Natural killer cell (primary cell): ENCODE measurements at places on chromosomes 12 and 14. TPM values are rescaled to one million over a fixed set of nuclear protein-coding genes. Genes with fewer than 3 reads are reported as not detected.

Gene REP15
- total RNA-seq, result not detected

Gene C12orf50
- not detected for total RNA-seq

DNA sequence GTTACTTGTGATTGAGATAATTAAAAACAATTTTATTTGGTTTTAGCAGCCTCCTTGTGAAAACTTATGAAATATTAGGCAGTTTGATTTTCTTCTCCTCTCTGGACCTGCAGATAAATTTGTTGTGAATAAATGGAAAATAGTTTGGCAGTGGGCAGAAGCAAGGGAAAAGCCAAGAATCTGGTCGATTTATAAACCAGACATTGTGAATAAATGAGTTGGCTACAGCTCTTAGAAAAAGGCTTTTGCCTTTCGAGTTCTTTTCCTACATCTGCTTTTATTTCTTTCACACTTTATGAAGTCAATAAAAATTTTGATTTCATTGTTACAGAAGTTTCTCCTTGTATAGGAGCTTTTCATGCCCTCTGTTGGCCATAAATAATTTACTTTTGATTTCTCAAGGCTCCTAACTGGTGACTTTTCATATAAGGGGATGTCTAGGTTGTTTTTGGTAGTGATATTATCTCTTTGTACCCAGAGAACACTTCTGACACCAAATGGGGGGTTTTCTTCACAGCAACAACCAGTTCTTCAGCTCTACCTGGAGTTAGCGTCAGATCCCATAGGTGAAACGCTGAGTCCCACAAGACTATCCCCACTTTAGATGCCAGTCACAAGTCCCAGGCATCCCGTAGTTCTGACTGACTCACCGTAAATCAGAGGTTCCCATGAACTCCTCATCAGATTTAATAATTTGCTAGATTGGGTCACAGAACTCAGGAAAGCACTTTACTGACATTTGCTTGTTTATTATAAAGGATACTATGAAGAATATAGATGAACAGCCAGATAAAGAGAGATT lies 136.5 kb upstream of the DNM1L start:
- H3K4me1 ChIP-seq, result peaks cover 4% of the 10 kb centered on the region
- DNase-seq, result no peak
- no peaks in the 10 kb centered on the region for H3K27me3 ChIP-seq
- H3K4me3 ChIP-seq, result no peak overlapping the region
- H3K36me3 ChIP-seq, result no peaks in the 10 kb centered on the region

- H3K36me3 ChIP-seq, result no peaks in the 10 kb centered on the region
- no peaks in the 10 kb centered on the region for H3K4me1 ChIP-seq
- DNase-seq, result no peak
- no peaks in the 10 kb centered on the region for H3K27me3 ChIP-seq
These were observed 450.2 kb upstream of the MDGA2 start for GRCh38 chr14:48125654-48126053.

- H3K36me3 ChIP-seq, result peaks cover 76% of the 10 kb centered on the region
- no peak overlapping the region for H3K4me3 ChIP-seq
- H3K27me3 ChIP-seq, result no peaks in the 10 kb centered on the region
- no peak for DNase-seq
- H3K4me1 ChIP-seq, result no peaks in the 10 kb centered on the region
These were observed 12.5 kb downstream of the PGAM5 start for GRCh38 chr12:132723015-132723763.
